ENCODE measurements at places on chromosomes 2 and 18.

DNA sequence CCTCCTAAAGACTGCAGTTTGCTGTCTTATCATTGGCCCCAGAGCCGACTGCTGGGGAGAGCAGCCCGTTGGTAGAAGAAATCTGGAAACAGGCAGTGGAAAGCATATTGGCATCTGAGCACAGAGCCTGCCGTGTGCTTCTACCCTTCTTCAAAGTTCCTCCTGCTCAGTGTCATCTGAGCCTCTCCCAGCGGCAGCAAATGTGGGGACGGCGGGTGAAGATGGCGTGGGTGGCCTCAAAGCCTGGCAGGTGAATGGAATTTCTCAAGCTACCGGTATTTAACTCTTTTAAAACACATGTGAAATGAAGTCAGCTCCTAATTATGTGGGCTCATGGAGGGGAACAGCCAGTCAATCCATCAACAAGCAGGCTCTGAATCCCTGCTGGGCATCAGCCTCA is 181.6 kb upstream of the PXDN start:
- no peak for DNase-seq

- DNase-seq, result no peak
Measured at GRCh38 chr2:134391751-134392160, 137.9 kb downstream of the MGAT5 start.

- DNase-seq, result no peak
Measured at GRCh38 chr2:182587831-182588230, 128.2 kb upstream of the DNAJC10 start.

DNA sequence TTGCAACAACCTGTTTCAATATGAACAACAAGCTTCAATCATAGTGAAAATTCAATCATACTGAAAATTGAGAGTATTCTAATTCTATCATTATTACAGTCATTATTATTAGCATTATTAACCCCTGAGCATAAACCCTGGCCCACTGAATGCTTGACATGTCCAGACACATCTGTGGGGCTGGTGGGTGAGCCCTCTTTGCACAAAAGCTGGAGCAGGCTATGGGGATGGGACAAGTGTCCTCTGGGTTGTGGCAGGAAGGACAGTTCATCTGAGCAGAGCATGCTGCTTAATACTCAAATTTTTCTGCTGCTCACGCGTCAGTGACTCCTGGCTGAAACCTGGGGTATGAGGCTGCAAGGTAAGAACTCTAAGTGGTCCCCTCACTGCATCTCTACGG is 451.1 kb upstream of the POU3F3 start:
- DNase-seq, result no peak

- DNase-seq, result no peak
Measured at GRCh38 chr2:145166731-145167302, 646.9 kb upstream of the ZEB2 start.

GRCh38 chr18:31720867-31721266 is 36.5 kb upstream of the B4GALT6 start:
- DNase-seq, result no peak

DNA sequence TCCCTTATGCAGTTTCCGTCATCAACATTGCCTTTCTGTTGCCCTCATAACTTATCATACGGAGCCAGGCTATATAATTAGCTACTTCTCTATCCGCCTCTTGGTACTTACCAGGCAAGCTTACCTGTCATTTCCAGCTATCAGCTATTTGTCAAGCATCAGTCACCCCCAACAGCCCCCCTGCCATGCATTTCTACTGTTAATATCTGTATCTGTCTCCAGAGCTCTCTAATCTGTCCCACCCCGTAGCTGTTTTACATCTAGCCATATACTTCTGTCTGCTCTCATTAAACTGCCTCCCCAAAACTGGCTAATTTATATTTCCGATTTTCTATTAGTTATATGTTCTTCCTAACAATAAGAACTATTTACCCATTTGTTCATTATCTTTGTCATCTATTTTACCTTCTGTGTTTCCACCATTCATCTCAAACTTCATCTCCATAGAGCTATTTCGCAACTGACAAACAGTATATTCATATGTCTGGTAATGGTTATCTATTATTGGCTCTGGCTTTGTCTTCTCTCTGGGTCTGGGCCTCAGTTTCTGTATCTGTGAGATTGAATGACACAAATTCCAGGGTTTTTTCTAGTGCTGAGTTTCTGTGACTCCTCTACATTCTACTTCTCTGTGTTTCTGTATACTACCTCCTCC is 9.6 kb downstream of the EMX1 start:
- DNase-seq, result no peak
